Right atrium auricular region (tissue), 2 donors: ENCODE measurements at places on chromosomes 4 and X. TPM values are rescaled to one million over a fixed set of nuclear protein-coding genes. Genes with fewer than 3 reads are reported as not detected.

DNA sequence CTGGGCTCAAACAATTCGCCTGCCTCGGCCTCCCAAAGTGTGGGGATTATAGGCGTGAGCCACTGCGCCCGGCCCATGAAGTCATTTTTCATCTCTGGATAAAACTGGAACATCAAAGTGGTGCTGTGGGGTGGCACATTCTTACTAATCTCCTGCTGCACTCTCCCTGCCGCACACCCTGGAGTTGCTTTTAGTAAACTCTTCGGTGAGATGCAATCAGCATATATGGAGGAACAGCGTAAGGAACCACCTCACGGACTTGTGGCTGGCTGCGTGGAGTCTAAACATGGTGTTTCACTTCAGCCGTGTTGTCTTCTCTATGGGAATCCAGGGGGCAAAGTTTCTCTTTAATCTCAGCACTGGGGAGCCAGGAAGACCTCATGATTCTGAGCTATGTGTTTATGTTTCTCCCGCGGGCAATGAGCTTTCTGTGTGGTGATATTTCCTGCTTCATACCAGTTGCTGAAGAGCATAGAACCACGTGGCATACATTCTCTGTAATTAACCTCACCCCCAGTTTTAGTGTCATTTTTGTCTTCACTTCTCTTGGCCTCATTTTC is 2.1 kb upstream of the RHOH start:
- no peak for DNase-seq

- DNase-seq: no peak
These were observed 137.2 kb downstream of the SH3KBP1 start for GRCh38 chrX:19750028-19750782.

Gene NSUN7
- 1.9 TPM for total RNA-seq

DNA sequence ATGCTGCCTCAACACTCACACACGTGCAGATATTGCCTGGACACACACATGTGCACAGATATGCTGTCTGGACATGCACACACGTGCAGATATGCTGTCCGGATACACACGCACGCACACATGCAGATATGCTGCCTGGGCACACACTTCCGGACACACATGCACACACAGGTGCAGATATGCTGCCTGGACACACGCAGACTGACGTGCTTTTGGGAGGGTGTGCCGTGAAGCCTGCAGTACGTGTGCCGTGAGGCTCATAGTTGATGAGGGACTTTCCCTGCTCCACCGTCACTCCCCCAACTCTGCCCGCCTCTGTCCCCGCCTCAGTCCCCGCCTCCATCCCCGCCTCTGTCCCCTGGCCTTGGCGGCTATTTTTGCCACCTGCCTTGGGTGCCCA is 14.7 kb downstream of the FGFRL1 start:
- no peak for DNase-seq

DNA sequence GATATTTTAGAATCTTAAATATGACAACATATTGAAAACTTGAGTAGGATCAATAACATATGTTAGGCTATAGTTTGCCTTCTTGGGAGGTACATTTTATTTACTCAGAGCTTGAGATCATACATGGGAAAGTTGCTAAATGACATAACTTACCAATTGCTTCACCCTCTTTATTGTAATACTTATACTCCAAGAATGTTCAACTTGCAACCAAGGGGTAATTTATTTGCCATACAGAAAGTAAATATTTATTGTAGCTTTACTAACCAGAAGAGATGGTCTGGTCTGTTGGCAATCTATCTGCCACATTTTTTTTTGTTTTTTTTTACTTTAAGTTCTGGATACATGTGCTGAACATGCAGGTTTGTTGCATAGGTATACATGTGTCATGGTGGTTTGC is 426.6 kb downstream of the ARHGAP24 start:
- DNase-seq: no peak

DNA sequence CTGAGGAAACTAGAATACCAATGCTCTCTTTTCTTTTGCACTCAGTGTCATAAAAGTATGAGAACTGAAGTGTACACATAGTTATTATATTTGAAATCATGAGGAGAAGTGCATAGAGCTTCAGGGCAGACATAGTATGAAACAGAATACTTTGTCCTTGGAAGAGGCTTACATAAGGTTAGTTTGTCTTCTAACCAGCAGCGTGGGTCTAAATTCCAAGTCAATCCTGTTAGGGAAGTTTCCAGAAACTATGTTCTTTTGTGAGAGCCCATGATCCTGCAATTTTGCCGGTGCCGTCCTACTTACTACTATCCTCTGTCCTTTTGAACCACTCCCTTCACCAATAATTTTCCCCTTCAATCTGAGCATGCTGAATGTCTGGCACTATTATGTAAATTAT is 156.2 kb downstream of the PABPC4L start:
- no peak for DNase-seq

Gene TNMD
- total RNA-seq: 1.3 TPM

Gene SPANXC
- total RNA-seq: not detected

DNA sequence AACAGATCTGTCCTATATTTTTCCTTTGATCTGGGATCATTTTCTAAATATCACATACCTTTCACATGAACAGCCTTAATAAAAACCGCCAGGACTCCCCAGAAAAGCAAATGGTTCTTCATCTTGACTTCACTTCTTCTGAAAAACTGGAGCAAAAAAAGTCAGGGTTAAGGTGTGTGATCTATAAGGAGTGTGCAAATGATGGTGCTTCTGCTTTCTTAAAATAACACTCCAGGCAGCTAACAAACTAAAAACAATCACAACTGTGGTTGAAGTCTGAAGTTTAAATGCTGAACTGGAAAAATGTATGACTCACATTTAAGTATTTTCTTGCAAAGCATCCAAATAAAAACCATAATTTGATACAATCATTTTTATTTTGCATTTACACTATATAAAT is at the start of gene JCHAIN:
Gene JCHAIN (minus strand): TSS at position 140 of the 400 bp plus-strand sequence. CDS start 18 bp downstream, at position 122.
- no peak for DNase-seq

Gene RAB33A
- 8.3 TPM for total RNA-seq

Gene GK2
- total RNA-seq: not detected

Gene SRPK3
- total RNA-seq: 24.6 TPM

Gene TMEM187
- total RNA-seq: 6.4 TPM

Gene TEX13B
- not detected for total RNA-seq

GRCh38 chr4:135207531-135207930 is 1005.9 kb upstream of the PABPC4L start:
- no peak for DNase-seq

- no peak for DNase-seq
These were observed 208.3 kb upstream of the AMOT start for GRCh38 chrX:113048896-113049295.

- DNase-seq: no peak
These were observed 656.9 kb upstream of the CPEB2 start for GRCh38 chr4:14345356-14345775.

DNA sequence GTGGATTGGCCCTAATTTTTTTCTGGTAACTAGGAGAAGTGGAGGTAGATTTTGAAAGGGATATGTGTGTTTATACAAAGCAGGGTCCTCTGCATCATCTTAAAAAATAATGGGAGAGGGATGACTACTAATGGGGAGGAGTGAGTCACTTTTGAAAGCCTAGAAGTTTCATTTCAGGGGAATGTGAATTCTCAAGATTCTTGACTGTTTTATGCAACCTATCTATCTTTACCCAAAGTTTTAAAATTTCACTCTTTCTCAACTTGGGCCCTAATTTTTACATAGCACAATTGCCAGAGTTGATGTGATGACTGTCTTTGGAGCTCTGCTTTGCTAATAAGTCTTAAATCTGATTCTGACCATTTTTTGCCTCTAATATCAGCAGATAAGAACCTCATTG is 445.2 kb downstream of the GRXCR1 start:
- DNase-seq: no peak

DNA sequence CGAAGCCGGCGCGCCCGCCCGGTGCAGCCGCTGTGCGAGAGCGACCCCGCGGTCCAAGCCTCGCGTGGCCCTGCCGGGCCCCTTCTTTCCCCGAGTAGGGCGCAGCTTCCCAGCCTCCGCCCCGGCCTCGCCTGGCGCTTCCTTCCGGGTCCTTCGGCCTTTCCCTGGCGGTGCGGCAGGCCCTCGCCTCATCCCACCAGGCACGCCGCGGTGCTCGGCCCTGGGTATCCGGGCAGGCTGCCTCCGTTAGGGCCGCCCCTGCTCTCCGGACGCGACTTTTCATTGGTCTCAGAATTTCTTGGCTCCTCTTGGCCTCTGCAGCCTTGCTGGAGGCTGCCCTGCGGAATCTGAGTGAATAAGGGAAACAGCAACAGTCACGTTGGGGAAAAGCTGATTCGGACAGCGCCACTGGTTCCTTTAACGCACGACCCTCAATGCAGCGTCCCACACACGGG is 429 bp downstream of the UVSSA start:
- DNase-seq: peak; percentile 93

Gene SPANXN5
- total RNA-seq: not detected

- no peak for DNase-seq
These were observed 43.3 kb upstream of the AGA start for GRCh38 chr4:177485528-177485927.

Gene AKAP4
- not detected for total RNA-seq

DNA sequence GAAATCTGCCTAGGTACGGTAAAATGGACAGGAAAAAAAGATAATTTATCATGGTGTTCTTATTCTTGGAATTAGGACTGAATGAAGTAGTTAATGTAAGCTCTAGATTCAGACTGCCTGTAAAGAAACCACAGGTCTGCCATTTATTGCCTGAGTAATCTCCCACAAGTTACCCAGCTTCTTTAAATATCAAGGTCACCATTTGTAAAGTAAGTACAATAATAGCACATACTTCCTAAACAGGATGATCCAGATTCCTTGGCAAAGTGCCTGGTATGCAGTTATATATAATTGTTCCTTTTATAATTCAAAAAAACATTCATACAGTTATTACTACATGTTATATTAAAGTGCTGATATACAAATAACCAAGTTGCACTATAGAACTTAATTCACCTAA is 368.6 kb downstream of the HNRNPD start:
- DNase-seq: no peak

DNA sequence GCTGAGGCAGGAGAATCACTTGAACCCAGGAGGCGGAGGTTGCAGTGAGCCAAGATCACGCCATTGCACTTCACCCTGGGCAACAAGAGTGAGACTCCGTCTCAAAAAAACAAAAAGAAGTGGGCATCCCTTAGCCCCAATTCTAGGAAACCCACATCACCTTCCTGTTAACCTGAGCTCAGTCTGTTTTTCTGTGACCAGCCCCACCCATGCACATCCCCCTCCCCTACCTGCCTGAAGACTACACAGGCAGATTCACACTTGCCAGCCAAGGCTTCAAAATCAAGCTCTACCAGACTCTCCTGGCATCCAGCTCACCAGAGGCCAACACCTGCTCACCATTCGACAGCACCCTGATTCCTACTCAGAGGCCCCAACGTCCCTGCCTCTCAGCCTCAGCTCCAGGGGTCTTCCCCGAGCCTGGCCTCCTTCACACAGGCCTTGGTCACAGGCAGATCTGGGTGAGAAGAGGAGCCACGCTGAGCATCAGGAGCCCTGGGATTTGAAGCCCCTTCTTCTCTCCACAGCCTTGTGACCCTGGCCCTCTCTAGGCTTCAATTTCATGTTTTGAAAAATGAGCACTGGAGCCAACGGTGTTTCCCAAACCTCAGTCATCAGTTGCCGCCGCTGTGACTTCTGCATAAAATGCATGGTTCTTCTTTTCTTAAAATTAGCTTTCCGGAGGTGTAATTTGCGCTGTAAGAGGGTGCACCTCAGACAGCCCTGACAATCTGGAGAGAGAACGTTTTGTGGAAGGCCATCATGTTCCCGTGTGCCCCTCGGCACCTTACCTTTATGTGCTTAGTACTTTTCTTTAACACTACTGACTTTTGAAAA is 47.3 kb downstream of the JAKMIP1 start:
- no peak for DNase-seq

Gene LDOC1
- total RNA-seq: 0.89 TPM

Gene FANCB
- total RNA-seq: 0.47 TPM

DNA sequence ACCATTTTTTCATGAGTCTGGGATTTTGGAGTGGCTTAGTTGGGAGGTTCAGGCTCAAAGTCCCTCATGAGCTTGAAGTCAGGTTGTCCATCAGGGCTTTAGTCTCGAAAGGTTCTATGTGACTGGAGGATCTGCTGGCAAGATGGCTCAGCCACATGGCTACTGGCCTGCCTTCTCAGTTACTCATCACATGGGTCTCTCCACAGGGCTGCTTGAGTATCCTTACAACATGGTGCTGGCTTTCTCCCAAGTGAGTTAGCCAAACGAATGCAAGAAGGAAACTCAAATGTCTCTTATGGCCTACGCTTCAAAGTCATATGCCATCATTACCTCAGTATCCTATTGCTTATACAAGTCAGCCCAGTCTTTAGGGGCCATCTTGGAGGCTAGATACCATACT is 106.3 kb upstream of the VCX3B start:
- no peak for DNase-seq

DNA sequence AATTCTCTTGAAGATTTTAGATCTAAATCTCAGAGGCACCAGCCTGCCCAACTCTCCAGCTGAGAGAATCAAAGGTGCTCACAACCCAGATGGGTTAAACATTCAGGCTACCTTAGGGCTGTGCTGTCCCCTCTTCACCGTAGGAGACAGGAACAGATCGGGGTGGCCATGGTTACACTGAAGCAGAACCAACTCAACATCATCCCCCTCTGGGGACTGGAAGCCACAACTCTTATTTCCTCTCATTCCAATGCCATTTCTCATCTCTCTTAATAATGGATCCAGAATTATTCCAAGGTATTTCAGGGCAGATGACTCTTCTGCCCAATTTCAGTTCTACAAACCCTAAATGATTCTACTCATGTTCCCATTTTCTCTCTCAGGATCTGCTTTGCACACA is 109.7 kb downstream of the NKX6-1 start:
- DNase-seq: no peak

DNA sequence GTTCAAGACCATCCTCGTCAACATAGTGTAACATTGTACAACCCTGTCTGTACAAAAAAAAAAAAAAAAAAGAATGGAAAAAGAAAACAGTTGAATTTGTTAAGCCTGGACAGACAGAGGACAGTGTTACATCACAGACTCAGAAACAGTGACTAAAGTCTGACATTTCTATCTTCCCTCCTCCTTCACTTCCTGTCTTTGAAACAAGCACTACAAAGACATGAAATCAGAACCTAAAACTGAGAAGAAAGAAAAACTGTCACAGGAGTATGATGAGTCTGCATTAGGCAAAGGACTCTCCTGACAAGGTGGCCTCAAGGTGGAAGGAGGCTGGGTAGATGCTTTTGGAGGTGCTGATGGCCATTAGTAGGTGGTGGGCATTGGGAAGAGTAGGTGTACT is 126.7 kb downstream of the RBM47 start:
- DNase-seq: no peak

Gene MAML3
- 5.8 TPM for total RNA-seq

Gene SPANXN2
- total RNA-seq: not detected

Gene TMSB15C
- 0.47 TPM for total RNA-seq
